ENCODE measurements at places on chromosomes 4 and X.

GRCh38 chr4:2261853-2262144 is at the start of gene MXD4:
Gene MXD4, minus strand, starts transcription at chr4:2262109. Its CDS starts 129 bp downstream, at chr4:2261980.
- DNase-seq: no peak

DNA sequence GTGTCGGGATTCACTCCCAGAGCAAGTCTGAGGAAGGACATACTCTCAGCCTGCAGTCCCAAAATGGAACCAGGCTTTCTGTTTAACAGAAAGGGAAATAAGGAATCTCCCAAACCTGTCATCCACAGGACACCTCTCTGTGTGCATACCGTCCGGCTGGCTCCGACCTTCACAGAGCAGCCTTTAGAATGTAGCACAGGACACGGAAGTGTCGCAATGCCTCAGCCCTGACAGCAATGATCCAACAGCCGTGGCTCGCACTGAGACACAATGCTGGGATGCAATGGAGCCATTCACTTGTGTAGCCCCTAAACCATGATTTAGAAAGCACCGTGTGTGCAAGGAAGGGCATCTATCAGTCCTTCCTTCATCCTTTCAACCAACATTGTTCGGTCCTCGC is 15.5 kb upstream of the HELT start:
- no peak for DNase-seq

GRCh38 chr4:8544282-8544681 is 35.9 kb upstream of the GPR78 start:
- no peak for DNase-seq

DNA sequence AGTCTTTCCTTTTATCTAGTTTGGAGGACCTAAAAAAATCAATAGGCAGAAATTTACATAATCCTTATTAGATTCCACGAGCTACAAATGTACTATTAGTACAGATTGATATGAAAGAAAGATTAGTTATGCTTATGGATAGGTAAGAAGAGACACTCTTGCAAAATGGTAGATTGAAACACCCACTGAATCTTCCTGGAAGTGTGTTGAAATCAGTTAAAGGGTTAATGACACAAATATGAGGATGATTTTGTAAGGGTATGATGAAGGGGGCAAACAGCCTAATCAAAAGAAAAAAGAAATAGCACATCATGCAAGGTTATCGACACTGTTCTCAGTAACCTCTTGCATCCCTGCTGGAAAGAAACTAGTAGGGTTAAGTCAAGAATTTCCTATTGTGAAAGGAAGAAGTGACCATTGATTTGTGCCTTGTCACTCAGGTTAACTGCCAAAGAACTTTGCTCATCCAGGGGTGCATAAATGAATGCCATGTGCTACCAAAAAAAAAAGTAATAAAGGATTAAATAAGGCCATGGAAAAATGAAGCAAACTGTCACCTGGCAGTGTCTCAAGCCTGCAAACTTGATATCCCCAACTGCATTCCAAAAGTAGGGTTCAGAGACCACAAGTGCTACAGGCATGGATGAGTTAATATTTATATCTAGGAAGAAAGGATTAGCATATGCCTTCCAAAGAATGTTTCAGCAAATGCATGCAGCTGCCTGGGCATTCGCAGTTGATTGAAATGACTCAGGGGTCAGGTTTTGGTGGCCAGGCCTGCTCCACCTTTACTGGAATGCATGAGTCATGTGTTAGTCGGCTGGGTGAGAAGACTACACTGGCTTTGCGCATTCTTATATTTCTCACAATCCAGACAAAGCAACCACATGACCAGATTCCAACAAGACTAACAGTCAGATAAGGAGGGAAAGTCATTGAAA is 78.3 kb upstream of the ATXN3L start:
- DNase-seq: peak; percentile 93

DNA sequence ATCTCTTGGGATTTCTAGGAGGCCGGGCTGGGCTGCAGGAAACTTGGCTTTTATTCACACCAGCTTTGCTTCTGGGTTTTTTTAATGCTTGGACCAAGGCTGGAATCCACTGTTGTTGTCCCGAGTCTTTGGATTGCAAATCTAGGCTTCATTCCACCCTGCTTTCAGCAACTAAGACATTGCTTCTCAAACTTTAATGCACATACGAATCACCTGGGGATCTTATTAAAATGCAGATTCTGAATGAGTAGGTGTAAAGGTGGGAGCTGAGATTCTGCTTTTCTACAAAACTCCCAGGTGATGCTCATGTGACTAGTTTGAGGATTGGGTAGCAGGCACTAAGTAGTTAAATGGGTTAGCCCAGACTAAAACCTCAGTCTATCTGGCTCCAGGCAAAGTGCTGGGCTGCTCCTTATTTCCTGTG is 39.2 kb upstream of the GPC4 start:
- DNase-seq: no peak

DNA sequence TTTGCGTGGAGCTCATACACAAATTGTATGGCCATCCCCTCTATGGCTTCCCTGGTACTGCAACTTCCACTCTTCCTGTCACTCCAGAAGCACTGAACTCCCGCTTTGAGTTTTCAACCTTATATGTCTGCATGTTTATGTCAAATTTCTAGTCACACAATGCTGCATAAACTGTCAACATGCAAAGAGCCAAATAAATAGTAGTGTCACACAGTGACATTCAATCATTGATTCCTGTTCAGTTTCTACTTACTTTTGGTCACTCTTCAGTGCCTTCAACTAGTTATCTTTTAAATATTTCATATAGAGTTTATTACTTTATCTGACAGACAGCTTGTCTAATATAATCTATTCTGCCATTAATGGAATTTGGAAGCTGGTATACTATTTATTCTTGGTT is 149.3 kb downstream of the SPANXN1 start:
- DNase-seq: no peak

GRCh38 chrX:72094894-72095293 is 36.8 kb downstream of the RTL5 start:
- no peak for DNase-seq

DNA sequence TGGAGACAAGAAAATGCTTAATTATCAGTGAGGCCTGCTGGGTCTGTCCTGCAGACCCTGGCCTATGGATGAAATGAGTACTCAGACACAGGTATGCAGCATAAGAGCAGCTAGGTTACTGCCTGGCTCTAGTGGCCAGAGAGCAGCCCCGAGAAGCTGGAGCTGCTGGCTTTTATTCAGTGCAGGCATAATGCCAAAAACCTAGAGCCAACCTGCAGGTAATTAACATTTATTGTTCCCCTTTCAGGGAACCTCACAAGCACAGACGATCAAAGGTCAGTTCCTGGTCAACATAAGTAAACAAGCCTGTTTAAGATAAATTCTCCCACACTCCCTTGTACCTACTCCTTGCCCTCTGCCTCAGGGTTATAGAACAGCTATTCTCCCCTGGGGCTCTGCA is 13.3 kb downstream of the IDS start:
- peak; percentile 33 for DNase-seq

DNA sequence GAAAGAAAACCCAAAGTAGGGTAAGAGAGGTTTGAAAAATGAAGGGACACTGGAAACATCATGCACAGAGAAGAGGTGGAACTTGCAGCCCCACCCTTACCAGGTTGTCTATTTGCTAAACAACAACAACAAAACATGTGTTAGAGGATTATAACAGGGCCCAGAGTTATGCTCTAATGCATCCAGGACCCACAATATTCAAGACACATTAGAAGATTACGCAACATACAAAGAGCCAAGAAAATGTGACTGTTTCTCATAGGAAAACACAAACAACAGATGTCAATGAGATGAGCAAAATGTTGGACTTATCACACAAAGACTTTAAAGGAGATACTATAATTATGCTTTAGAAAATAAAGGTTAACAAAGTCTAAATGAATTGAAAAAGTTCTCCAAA is 128.5 kb downstream of the LRBA start:
- DNase-seq: no peak

DNA sequence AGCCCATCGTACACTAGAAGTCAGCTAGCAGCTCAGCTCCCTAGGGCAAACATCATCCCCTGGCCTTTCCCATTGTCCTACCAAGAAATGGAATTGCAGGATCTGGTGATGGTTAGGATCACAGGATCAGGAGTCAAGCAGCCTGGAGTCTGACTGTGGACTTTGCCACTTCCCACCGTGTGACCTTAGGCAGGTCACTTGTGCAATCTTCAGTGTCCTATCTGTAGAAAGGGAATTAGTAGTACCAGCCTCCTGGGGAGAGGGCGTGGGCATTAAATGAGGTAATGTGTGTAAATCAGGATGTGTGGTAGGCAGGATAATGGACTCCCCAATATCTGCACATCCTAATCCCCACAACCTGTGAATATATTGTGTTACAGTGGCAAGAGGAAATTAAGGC is 38.6 kb upstream of the APLN start:
- DNase-seq: no peak

- no peak for DNase-seq
These were observed 19.7 kb upstream of the EDNRA start for GRCh38 chr4:147461161-147461560.

- no peak for DNase-seq
These were observed 203.7 kb downstream of the CFAP299 start for GRCh38 chr4:80539190-80539589.

- no peak for DNase-seq
These were observed 18.4 kb downstream of the XIAP start for GRCh38 chrX:123878252-123878721.

DNA sequence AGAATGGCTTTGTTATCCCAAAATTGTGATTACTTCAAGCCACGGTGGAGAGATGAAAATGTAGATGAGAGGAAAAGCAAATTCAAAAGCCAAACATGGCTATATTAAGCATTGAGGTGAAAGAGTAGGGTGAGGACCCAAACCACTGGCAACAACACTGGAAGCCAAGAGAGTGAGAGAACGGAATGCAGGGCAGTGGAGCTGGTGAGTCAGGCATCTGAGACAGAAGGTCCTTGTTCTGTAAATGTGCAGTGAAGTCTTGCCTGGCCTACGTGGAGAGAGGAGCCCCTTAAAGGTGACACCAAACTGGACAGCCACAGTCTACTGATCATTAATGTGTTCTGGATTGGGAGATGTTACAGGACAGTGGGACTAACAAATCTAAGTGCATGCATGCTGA is 22.8 kb upstream of the SEC24B start:
- no peak for DNase-seq

GRCh38 chrX:34909151-34909550 is 33.4 kb upstream of the FAM47B start:
- no peak for DNase-seq

DNA sequence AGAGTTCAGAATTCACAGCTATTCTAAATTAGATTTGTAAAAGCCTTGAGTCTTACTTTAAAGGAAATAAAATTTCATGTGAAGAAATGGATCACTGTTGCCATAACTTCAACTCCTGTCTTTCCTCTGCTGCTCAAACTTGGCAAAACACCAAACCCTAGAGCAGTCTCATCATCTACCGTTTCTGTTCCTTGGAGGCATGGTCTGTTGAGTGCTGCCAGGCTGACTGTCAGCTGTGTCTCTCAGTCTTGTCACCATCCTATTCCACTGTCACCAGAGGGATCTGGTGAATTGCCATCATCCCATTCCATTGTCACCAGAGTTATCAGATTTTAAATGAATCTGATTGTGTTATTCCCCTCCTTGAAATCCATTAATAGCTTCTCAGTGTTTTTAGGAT is 55.6 kb downstream of the STIM2 start:
- DNase-seq: no peak

- no peak for DNase-seq
These were observed 1368.2 kb downstream of the STIM2 start for GRCh38 chr4:28228561-28229491.

- peak; percentile 37 for DNase-seq
These were observed 686 bp downstream of the MTHFD2L start for GRCh38 chr4:74158466-74159142.

- DNase-seq: peak; percentile 17
These were observed 99.8 kb downstream of the PJA1 start for GRCh38 chrX:69065451-69065850.

Measured in SW480 (cell line).